Colonic mucosa (tissue), 4 donors: ENCODE measurements at places on chromosomes 13 and 19.

DNA sequence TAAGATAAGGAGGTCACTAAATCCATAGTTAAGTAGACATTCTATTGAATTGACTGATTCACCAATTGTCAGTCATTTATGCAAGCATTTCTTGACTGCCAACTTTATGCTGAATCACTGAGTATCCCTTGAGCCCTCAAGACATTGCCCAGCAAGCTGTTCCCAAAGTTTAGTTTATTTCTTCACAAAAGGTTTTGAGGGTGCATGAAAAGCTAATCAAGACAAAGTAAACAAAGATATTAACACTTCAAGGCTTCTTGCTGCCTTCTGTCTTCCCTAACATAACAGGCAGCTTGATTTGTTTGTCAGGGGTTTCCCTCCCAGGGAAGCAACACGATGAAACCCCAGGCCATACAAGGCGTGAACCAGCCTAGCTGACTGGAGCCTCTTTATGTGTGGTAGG, 374.4 kb downstream of the SPRY2 start:
- no peak for DNase-seq

- DNase-seq = peak; percentile 53
Measured at GRCh38 chr13:110617321-110618072, 2.2 kb downstream of the NAXD start.

GRCh38 chr13:93244141-93244917, 17.7 kb downstream of the GPC6 start:
- no peak for DNase-seq

DNA sequence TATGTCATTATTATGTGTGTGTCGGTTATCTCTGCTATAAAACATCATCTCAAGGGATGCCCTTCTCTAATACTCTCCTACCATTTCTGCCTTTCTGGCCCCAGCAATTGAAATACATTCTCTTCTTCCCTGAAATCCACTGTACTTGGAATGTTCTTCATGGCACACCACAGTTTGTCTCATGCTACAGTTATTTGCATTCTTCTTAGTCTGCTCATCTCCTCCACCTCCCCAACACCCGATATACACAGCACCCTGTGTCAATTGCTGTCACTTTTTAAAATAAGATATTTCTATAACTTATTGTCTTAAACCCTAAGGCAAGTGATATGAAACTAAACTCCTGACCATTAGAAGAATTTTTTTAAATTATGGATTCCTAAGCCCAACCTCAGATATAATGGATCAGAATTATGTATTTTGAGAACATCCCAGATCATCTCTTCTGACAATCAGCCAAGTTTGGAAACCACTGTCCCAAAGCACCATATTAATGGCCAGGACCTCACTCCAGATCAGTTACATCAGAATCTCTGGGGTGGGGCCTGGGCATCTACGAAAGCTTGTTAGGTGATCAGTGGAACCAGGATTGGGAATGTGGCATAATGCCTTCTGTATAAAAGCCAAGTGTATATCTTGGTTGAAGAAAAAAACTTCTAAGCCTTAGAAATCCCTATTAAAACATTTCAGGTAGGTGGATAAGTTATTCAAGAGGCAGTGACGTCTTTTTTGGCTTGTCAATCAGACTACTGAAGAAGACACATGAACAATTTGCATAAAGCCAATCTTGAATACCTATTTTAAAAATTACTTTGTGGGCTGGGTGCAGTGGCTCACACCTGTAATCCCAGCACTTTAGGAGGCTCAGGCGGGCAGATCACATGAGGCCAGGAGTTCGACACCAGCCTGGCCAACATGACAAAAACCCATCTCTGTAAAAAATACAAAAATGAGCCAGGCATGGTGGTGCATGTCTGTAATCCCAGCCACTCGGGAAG, 30.0 kb upstream of the KBTBD7 start:
- DNase-seq = no peak

DNA sequence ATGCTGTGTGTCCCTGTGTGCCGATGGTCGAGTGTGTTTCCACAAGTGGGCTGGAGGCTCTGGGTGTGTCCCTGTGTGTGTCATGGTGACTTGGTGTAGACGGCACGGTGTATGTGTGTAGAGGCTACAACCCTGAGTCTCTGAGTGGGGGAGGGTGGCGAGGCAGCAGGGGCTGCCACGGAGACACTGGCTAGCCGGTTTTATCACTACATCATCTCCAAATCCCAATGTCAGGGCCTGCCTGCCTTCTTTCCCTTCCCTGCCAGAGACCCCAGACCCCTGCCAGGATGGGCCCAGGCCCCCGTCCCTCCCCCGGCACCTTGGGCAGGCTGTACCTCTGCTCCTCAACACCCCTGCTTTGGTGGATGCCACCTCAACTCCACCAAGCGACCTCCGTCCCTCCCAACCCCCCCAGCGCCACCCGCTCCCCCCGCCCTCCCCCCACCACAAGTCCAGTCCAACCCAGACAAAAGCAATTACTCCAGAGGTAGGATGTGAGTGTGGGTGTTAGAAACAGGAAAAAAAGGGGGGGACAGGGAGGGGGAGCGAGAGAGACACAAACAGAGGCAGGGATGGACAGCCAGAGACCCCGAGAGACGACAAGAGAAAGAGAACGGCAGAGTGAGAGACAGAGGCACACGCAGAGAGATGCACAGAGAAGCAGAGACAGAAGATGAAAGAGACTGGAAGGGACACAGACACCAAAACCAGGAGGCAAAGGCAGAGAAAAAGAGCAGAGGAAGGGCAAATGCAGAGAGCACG, 21.6 kb upstream of the POU2F2 start:
- DNase-seq = no peak

GRCh38 chr19:22622020-22622419, 12.1 kb upstream of the ZNF492 start:
- DNase-seq = no peak

- peak; percentile 43 for DNase-seq
Measured at GRCh38 chr13:27619728-27620376, 477 bp downstream of the LNX2 start.

DNA sequence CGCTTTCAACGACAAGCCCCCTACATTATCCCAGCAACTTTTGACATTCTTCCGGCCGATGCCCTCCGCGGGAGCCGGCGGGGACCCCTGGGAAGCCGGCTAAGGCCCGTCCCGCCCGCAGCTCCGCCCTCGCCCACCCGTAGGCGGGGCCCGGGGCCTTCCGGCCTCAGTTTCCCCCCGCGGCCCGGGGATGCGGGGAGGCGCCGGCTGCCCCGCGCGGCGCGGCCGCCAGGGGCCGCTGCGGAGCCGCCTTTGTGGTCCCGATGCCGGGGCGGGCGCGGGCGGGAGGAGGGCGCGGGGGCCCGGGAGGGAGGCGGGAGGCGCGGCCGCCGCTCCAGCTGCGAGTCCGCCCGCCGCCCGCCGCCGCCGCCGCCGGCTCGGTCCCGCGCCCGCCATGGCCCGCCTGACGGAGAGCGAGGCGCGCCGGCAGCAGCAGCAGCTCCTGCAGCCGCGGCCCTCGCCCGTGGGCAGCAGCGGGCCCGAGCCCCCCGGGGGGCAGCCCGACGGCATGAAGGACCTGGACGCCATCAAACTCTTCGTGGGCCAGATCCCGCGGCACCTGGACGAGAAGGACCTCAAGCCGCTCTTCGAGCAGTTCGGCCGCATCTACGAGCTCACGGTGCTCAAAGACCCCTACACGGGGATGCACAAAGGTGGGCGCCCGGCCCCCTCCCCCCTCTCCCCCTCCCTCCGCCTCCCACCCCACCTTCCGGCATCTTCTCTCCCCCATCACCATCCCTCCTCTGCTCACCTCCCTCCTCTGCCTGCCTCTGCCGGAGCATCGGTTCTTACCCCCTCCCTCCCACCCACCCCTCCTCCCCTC, at the start of gene CELF5:
CELF5 (plus strand) TSS at position 316 of the 823 bp plus-strand sequence; CDS start at position 395, 79 bp downstream.
- DNase-seq = peak; percentile 40

DNA sequence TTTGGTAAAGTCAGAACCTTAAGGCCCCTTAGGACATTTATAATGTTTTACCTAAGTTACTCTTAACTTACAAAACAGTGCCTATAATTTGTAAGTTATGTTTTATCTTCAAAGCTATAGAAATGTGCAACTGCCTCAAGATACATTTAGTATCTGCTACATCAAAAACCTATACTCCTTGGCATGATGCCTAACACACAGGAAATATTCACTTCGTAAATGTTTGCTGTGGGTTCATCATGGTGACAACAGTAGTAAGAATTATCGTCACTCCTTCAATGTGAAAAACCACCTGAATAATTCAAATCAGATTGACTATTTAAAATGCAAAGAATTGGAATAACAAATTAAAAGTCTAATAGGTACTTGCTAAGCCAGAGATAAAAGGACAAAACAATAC, 184.1 kb downstream of the DIAPH3 start:
- DNase-seq = no peak

DNA sequence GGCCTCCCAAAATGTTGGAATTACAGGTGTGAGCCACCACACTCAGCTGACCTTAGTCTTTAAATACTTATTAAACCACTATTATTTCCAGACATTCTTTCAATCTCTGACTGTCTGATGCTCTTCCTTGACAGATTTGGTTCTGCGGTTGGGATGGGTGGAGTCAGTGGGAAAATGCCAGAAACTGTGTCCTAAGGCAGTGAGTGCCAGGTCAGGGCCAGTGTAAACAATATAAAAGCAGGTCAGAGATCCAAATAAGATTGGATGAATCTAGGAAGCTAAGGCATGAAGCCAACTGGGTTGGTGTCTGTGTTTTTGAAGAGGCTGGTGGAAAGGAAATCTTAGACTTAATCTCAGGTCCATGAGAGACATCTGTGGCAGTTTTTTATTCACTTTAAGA, 74.7 kb downstream of the KLF5 start:
- DNase-seq = peak; percentile 85

- DNase-seq = no peak
Measured at GRCh38 chr19:58229255-58229639, 533 bp downstream of the ZNF544 start.

- DNase-seq = no peak
Measured at GRCh38 chr13:26071691-26072090, 19.9 kb upstream of the SHISA2 start.
